Endothelial cell (in vitro differentiated cells): ENCODE measurements at places on chromosomes 7 and 10. TPM values are rescaled to one million over a fixed set of nuclear protein-coding genes. Genes with fewer than 3 reads are reported as not detected.

- no peak for DNase-seq
These were observed 63.5 kb downstream of the SH3PXD2A start for GRCh38 chr10:103791858-103792257.

GRCh38 chr7:82816272-82816671, 346.4 kb downstream of the PCLO start:
- DNase-seq, result no peak

- peak; percentile 24 for DNase-seq
These were observed 854 bp downstream of the CTBP2 start for GRCh38 chr10:125159486-125159931.

DNA sequence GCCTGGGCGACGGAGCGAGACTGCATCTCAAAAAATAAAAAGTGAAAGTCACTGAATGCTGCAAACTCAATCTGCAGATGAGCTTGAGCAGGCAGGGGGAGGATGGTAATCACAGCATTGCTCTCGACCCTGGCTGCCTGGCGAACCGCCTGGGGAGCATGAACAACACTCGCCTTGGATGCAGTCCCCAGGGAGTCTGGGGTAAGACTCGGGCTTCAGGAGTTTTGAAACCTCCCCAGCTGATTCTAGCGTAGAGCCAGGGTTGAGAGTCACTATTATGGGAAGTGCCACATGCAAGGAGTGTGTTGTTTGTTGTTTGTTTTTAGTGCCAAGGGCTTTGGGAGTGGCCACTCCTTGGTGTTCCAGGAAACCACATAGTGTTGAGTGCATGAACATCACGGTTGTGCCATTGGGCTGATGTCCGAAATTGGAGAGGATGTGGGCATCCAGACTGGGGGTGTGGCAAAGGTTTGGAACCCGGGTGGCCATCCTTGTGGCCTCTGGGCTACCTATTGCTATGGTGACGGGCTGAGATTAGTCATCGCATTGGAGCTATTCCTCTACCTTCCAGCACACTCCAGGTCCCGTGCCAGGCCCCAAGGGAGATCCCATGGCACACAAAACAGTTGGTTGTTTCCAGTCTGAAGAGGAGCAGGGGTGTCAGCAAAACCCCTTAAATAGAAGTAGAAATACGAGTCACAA, 92.6 kb downstream of the RGS10 start:
- no peak for DNase-seq

- no peak for DNase-seq
These were observed 152.4 kb downstream of the GALNT11 start for GRCh38 chr7:152177681-152178404.

The HOXA9 gene
- 0.80 TPM for total RNA-seq

The CRCP gene
- 19.2 TPM for total RNA-seq

The ITGB8 gene
- total RNA-seq, result 0.69 TPM

The C10orf62 gene
- not detected for total RNA-seq

The AVPI1 gene
- 0.67 TPM for total RNA-seq
